ENCODE measurements at places on chromosomes 6 and 20. TPM values are rescaled to one million over a fixed set of nuclear protein-coding genes. Genes with fewer than 3 reads are reported as not detected.

MED20 gene
- total RNA-seq: 10.9 TPM

JPH2 gene
- 5.5 TPM for total RNA-seq

TFAP2C gene
- 1.3 TPM for total RNA-seq

PET117 gene
- total RNA-seq: 5.1 TPM

PARD6B gene
- total RNA-seq: 3.7 TPM

CTAGE9 gene
- total RNA-seq: not detected

Data from tibial nerve (tissue), 4 donors.